ENCODE measurements at places on chromosomes 1 and 21. TPM values are rescaled to one million over a fixed set of nuclear protein-coding genes. Genes with fewer than 3 reads are reported as not detected.

AQP10 gene
- total RNA-seq: not detected

ZNF683 gene
- total RNA-seq: not detected

ITLN2 gene
- total RNA-seq: not detected

LEMD1 gene
- 64.0 TPM for total RNA-seq

EBNA1BP2 gene
- 38.5 TPM for total RNA-seq

DSCAM gene
- 11.8 TPM for total RNA-seq

KRTAP7-1 gene
- total RNA-seq: not detected

SLC50A1 gene
- total RNA-seq: 15.6 TPM

SMIM11 gene
- 19.1 TPM for total RNA-seq

NTNG1 gene
- 19.1 TPM for total RNA-seq

PARS2 gene
- 8.4 TPM for total RNA-seq

OR2T35 gene
- not detected for total RNA-seq

CACHD1 gene
- total RNA-seq: 34.7 TPM

ADORA1 gene
- 1.9 TPM for total RNA-seq

NBPF6 gene
- not detected for total RNA-seq

RBP7 gene
- 2.6 TPM for total RNA-seq

PPFIA4 gene
- total RNA-seq: 15.8 TPM

SHISAL2A gene
- total RNA-seq: 0.38 TPM

SLC37A1 gene
- total RNA-seq: 13.5 TPM

NDUFV3 gene
- 68.0 TPM for total RNA-seq

RHOU gene
- total RNA-seq: 16.5 TPM

PCSK9 gene
- total RNA-seq: 1.1 TPM

LRRC71 gene
- not detected for total RNA-seq

NR5A2 gene
- total RNA-seq: 1.9 TPM

LCE3E gene
- not detected for total RNA-seq

CLDN17 gene
- not detected for total RNA-seq

KPRP gene
- total RNA-seq: not detected

IL20 gene
- total RNA-seq: not detected

FAM78B gene
- 8.9 TPM for total RNA-seq

TNFSF18 gene
- total RNA-seq: 0.16 TPM

LRRC42 gene
- 29.5 TPM for total RNA-seq

RUNX1 gene
- 6.4 TPM for total RNA-seq

TLR5 gene
- total RNA-seq: 4.9 TPM

DENND2C gene
- total RNA-seq: 4.2 TPM

DPT gene
- 54.1 TPM for total RNA-seq

OR2T3 gene
- not detected for total RNA-seq

REG4 gene
- total RNA-seq: not detected

ATP1A4 gene
- total RNA-seq: 0.60 TPM
